K562 (cell line): ENCODE measurements at places on chromosomes 4 and X. TPM values are rescaled to one million over a fixed set of nuclear protein-coding genes. Genes with fewer than 3 reads are reported as not detected.
A peak's percentile ranks its signal among the peaks of the same experiment; 100 is the strongest.

NELFA gene
- total RNA-seq, result 59.6 and 63.0 TPM in 2 replicates

GRCh38 chr4:175511861-175512260 is 300.2 kb downstream of the GPM6A start:
- no peak for DNase-seq

CD38 gene
- 0.04 TPM in 1 of 2 replicates, not detected in the other for total RNA-seq

- DNase-seq, result peak; percentile 95
Observed at GRCh38 chr4:13544606-13545393, 492 bp upstream of the NKX3-2 start.

DNA sequence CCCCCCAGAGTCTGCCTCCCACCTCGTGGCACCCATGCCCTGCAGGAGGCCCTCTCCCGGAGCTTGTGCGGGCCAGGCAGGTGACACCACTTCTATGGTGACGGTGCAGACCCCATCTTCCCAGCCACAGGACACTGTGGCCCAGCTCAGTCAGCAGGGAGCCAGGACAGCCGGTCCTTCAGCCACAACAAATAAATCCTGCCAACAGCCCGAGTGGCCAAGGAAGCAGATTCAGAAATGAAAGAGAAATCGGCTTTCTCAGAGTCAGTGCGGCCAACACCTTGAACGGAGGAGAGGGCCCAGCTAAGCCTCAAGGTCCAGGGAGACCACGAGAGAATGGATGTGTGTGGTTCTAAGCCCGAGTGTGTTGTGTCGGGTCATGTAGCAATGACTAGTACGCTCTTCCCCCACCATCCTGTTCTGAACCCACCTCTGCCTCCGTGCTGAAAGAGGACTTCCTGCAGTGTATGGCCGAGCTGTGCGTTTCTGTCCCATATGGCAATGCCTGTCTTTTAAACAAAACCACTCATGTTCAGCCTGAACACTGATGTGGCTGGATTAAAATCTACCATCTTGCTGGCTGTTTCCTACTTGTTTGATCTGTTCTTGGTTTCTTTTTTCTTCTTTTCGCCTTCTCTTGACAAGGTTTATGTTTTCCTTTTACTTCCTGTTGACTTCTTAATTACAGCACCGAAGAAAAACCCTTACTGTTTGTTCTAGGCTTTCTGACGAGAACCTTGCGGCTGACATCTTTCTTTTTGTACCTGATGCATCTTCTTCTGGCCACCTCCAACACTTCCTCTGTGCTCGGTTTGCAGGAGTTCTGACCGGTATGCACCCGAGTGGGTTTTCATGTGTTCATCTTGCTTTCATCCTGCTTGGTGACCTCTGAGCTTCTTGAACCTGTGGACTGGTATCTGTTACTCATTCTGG is 53.1 kb downstream of the GAK start:
- no peak for DNase-seq

DNA sequence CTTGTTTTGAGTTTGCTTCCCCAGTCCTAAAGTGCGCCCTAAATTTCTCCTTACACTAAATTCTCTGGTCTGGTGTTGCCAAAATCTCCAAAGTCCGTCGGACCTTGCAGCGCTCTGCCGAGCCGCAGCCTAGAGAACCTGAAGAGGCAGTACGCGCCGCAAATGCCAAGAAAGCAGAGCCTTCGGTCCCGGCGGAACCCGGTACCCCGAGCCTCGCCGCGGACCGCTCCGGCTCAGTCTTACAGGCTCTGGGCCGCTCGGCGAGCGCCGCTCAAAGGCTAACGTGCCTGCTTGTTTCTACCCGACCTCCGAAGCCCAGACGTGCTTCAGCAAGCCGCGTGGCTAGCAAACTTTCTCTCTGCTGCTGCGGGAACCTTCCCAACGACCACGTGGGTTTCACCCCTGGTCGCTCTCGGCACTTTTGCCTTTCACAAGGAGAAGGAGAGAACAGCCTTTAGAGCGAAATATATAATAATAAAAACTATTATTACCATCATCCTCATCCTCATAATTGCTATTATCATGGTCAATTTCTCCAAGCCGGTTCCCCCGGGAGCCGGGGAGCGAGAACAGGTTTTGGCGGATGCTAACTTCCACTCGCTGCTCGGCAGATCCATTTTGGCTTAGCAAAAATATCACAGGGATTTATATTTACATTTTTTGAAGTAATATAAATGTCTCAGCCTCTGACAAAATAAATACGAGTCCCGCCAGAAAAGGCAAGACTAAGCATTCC is 2.2 kb upstream of the HTR2C start:
- DNase-seq, result no peak

DNA sequence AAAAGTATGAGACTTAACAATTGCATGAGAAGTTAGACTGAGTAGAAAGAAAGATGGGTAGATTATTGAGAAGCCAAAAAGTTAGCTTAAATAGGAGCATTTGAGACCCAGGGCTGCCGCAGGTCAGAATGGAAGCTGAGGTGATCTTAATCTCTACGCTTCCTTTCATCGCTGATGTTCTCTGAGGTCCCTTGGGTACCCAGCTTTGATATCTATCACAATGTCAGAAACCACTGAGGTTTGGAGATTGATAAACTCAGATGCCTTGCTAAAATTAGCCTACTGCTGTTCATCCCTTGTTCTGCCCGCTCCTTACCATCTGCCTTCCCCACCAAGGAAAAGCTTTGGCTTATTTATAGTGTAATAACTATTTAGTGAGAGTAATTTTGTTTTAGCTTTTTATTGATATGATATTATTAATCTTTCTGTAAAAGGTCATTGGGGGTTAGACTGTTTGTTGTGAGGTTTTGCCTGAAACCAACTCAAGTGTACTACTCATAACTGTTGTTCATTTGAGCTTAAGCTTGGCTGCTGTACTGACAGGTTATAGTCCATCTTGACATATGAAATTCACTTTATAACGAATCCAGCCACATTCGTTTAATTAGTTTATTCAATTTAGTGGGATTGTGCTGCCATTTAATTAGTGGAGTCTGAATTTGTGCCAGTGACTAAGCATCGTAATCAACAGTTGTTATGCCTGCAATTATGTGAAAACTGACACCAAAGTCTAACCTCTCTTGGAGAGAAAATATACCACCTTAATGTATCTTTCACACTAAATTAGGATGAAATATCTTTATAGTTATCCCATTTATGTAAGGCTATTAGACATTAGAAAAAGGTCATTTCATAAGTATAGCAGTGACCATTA is 15.1 kb downstream of the MCUB start:
- DNase-seq, result no peak

- no peak for DNase-seq
Observed at GRCh38 chr4:75243570-75243969, 270.6 kb downstream of the RCHY1 start.

PDGFRA gene
- 0.29 and 0.40 TPM in 2 replicates for total RNA-seq

BMP15 gene
- total RNA-seq, result not detected in 2 replicates

DNA sequence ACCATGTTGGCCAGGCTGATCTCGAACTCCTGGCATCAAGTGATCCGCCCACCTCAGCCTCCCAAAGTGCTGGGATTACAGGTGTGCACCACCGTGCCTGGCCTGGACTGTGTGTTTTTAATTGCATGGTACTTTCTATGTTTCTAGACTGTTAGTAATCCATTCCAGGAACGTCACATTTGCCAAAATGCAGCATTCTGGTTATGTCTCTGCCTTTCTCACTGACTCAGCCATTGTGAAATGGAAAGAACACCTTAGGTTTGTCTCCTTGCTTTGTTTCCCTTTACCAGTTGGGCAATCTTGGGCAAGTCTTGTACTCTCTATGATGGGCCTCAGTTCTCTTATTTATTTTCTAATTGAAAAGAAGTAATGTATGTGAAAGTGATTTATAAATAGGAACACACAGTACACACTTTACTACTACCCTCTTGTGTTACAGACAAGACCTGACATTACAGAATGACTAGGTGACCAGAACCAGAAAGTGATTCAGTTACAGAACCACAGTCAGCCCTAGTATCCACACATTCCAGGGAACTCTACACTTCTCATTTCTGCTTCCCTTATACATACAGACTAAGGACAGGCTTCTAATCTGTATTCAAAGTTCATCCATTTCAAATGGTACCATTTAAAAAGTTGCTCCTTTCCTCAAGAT is 187.1 kb downstream of the MGST2 start:
- DNase-seq, result no peak

GRCh38 chrX:52216541-52216940 is 31.9 kb downstream of the MAGED4 start:
- DNase-seq, result no peak

DNA sequence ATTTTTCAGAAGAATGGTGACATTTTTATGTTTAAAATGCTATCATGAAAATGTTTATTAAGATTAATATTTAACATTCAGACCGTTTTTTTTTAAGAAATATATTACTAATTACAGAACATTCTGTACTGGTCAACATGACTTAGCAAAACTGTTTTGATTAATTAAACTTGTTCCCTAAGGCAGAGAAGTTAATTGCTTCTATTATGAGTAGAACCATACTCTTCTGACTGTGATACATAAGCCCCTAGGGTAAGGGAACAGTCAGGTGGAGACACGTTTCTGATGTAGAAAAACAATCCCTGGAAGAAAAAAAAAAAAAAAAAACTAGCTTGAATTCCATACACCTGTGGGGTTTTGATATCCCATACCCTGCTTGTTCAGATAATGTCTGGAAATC is 97.4 kb downstream of the GPM6A start:
- no peak for DNase-seq

IGFBP7 gene
- total RNA-seq, result 0.29 and 0.54 TPM in 2 replicates

DNA sequence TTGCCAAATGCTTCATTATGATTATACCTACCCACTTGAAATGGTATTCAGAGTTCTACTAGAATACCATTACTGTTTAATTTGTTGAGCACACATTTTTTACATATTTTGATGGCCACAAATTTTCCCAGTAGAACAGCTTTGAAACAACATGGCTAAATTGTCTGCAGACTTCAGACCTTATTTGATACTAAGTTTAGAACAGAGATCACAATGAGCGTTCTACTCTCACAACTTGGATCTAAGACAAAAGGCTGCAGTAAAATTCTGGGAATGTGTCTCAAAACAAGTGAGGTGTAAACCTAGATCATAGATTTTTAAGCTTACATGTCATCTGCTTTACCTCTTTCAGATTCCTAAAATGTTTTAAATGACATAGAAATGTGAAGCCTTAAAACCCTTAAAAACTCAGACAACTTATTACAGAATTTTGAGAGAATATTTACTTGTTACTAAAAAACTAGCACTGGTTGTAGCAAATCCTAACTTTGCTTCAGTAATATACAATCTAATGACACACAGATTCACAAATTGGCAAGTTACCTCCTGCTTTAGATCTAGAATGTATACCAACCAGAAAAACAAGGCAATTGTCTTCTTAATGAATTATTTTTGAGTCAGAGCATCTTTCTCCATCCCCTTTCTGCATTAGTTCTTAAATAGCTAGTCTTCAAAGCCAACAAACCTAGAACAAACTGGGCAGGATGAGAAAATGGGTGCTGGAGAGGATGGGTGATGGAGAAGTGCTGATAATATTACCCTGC is 243.3 kb downstream of the SLC7A11 start:
- DNase-seq, result no peak

DNA sequence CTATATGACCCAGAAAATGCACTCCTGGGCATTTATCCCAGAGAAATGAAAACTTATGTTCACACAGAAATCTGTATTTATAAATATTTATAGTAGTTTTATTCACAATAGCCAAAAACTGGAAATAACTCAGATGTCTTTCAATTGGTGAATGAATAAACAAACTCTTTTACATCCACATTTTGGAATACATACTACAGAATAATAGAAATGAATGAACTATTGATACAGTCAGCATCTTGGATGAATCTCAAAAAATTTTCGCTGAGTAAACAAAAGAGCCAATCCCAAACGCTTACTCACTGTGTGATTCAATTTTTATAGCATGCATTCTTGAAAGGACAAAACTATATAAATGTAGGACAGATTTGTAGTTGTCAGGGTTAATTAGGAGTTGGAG is 75.1 kb upstream of the HTR2C start:
- no peak for DNase-seq
